ENCODE measurements at places on chromosomes 16 and 17. TPM values are rescaled to one million over a fixed set of nuclear protein-coding genes. Genes with fewer than 3 reads are reported as not detected.

HOXB9 gene
- total RNA-seq: not detected

NAGS gene
- 0.98 TPM for total RNA-seq

SEZ6L2 gene
- 2.3 TPM for total RNA-seq

ZSWIM7 gene
- 9.7 TPM for total RNA-seq

SLC38A8 gene
- not detected for total RNA-seq

C16orf87 gene
- 7.5 TPM for total RNA-seq

SSTR5 gene
- total RNA-seq: not detected

SPATA32 gene
- total RNA-seq: not detected

EVPLL gene
- total RNA-seq: not detected

NPW gene
- 0.23 TPM for total RNA-seq

SLFN12L gene
- total RNA-seq: under 0.01 TPM

NEK8 gene
- total RNA-seq: 5.3 TPM

CLDN7 gene
- total RNA-seq: 0.70 TPM

CIAO2B gene
- total RNA-seq: 244 TPM

IL34 gene
- 8.4 TPM for total RNA-seq

SCN4A gene
- not detected for total RNA-seq

CDRT15 gene
- total RNA-seq: not detected

RBFOX1 gene
- total RNA-seq: not detected

MYOCD gene
- total RNA-seq: 1.2 TPM

RTN4RL1 gene
- under 0.01 TPM for total RNA-seq

ALDOC gene
- 54.3 TPM for total RNA-seq

C17orf50 gene
- not detected for total RNA-seq

ESRP2 gene
- under 0.01 TPM for total RNA-seq

ARRB2 gene
- 1.7 TPM for total RNA-seq

ZNF287 gene
- total RNA-seq: 2.2 TPM

COASY gene
- total RNA-seq: 8.2 TPM

TSPOAP1 gene
- under 0.01 TPM for total RNA-seq

CYBA gene
- 369 TPM for total RNA-seq

SLC22A31 gene
- 0.47 TPM for total RNA-seq

KRTAP9-4 gene
- total RNA-seq: not detected

TEKT5 gene
- total RNA-seq: not detected

TERB1 gene
- 0.08 TPM for total RNA-seq

Data from smooth muscle cell of the coronary artery (primary cell).